Right lung (tissue), 10 donors: ENCODE measurements at places on chromosomes 7 and 10. TPM values are rescaled to one million over a fixed set of nuclear protein-coding genes. Genes with fewer than 3 reads are reported as not detected.

The AGBL3 gene
- polyA plus RNA-seq, result 16.0 TPM

DNA sequence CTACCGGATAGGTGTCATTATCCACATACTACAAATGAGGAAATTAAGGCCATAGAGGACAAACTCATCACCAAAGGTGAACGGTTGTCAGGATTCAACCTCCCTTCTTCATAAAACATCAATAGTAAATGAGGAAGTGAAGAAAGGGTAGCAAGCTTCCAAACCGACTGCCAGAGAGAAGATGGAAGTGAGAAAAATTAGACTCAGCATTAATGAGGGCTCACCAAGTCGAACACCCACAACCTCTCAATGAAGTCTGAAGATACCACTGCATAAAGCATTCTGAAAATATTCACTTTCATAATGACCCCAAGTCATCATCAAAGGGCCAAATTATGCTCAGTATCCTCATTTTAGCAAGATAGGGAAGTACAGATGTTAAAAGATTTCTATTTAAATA, 29.6 kb downstream of the ABCB4 start:
- DNase-seq, result no peak

GRCh38 chr10:98560565-98560964, 113.8 kb upstream of the HPS1 start:
- no peak for DNase-seq

- DNase-seq, result no peak
Observed at GRCh38 chr7:116527521-116527920, 2.7 kb downstream of the CAV1 start.

DNA sequence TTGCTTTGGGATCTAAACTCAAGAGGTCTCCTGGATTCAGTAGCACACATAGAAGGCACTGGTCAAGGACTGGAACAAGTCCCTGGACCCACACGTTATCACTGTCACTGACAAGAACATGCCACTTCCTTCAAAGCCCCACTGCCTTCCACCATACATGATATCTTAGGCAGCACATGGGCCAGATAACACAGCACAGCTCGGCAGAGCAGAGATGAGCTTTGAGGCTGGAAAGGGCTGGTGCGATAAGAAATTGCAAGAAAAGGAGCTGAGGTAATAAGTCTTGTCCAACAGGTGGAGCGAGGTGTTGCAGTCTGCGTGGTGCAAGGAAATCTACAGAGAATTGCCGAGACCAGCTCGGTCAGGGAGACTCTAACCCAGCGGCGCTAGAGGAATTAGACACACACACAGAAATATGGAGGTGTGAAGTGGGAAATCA, 139.8 kb upstream of the CDK13 start:
- DNase-seq, result no peak

The PLEKHA8 gene
- 16.9 TPM for polyA plus RNA-seq

GRCh38 chr10:6607182-6607581, 27.1 kb upstream of the PRKCQ start:
- no peak for DNase-seq

GRCh38 chr10:5583525-5584175, 58.9 kb downstream of the CALML3 start:
- peak; percentile 68 for DNase-seq

- no peak for DNase-seq
Observed at GRCh38 chr10:35705051-35705450, 63.0 kb upstream of the FZD8 start.

The CDNF gene
- polyA plus RNA-seq, result 3.5 TPM

GRCh38 chr7:38002689-38003088, 82.2 kb downstream of the EPDR1 start:
- DNase-seq, result no peak

- peak; percentile 50 for DNase-seq
Observed at GRCh38 chr7:45574669-45575500, 717 bp downstream of the ADCY1 start.

DNA sequence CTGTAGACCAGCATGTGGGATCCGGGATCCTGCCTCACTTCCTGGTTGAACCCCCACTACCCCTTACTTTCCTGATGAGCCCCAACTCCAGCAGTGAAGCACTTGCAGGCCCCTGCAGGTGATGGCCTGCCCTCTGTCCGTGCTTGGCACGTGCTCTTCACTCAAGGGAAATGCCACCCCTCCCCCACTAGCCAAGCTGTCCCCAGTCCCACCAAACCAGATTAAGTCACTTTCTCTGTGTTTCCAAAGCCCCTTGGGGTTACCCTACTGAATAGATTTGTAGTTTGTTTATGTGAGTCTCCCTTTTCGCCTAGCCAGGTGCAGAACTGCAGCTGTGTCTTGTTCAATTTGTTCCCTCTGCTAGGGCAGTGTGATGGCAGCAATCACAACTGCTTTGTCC, 121.7 kb downstream of the WDFY4 start:
- no peak for DNase-seq

The RASSF4 gene
- polyA plus RNA-seq, result 17.3 TPM

The DIP2C gene
- polyA plus RNA-seq, result 17.9 TPM

DNA sequence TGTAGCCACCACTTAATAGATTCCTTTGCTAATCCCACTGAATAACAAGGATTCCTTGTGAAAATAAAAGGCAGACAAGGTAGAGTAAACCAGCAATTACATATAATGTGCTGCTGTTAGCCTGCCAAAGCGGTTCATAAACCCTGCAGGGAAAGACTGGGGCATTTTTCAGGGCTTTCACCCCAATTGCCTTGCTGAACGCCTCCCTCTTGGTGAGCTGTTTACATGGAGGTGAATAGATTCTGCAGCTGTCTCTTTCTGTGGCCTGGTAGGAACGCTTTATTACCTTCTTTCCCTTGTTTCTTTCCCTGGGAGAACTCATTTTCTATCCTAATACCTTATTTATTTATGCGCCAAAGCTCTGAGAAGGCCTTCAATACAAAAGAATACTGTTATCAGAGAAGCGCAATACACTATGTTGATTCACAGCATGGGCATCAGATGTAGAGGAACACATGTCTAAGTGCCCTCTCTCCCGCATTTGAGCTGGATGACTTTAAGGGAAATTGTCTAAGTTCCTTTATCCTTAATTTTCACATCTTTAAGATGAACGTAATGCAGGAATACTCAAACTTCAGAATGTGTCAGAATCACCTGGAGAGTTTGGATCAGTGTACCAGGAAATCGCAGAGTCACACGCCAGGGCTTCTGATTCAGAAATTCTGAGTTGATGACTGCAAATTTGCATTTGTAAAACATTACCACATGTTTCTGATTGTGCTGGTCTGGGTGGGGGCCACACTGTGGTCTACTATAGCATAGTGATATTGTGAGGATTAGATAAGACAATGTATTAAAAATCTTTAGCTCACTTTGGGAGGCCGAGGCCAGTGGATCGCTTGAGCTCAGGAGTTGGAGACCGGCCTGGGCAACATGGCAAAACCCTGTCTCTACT, 1203.8 kb downstream of the SORCS3 start:
- DNase-seq, result no peak

- no peak for DNase-seq
Observed at GRCh38 chr7:47482013-47482875, 99.7 kb downstream of the TNS3 start.

DNA sequence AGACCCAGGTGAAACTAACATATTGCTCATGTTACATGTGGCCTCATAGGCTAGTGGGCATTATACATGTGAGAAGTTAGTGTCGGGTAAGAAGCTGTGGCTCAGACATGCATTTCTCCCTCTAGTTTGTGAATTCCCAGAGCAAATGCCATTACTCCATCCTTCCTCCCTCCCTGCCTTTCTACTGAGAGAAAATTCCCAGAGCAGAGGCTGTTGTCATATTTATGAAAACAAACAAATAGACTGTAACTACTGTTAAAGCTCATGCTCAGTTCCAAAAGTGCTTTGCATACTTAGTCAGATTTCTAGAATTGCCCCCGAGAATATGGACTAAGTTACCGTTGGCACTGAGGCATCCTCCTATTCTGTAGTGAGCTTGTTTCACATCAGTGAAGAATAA, 29.0 kb downstream of the ZNRF2 start:
- no peak for DNase-seq

- DNase-seq, result no peak
Observed at GRCh38 chr7:102047-102711, 90.2 kb upstream of the FAM20C start.

- no peak for DNase-seq
Observed at GRCh38 chr7:115297656-115298055, 375.8 kb downstream of the MDFIC start.

The DEPP1 gene
- 36.2 TPM for polyA plus RNA-seq

GRCh38 chr7:51369746-51370145, 53.1 kb upstream of the COBL start:
- DNase-seq, result no peak

DNA sequence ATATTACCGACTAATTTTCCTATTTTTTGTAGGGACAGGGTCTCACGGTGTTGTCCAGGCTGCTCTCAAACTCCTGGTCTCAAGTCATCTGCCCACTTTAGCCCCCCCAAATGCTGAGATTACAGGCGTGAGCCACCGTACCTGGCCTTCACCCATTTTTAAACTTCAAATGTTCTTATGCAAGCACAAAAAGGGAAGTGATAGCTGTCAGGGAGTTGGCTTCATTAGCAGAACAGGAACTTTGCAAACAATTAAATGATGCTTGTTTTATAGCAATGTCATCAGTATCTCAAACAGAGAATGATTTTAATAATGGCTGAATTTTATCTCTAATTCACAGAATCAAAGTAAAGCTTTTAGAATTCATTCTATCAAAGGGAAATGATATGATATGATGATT, 49.8 kb upstream of the FAM171A1 start:
- DNase-seq, result no peak

DNA sequence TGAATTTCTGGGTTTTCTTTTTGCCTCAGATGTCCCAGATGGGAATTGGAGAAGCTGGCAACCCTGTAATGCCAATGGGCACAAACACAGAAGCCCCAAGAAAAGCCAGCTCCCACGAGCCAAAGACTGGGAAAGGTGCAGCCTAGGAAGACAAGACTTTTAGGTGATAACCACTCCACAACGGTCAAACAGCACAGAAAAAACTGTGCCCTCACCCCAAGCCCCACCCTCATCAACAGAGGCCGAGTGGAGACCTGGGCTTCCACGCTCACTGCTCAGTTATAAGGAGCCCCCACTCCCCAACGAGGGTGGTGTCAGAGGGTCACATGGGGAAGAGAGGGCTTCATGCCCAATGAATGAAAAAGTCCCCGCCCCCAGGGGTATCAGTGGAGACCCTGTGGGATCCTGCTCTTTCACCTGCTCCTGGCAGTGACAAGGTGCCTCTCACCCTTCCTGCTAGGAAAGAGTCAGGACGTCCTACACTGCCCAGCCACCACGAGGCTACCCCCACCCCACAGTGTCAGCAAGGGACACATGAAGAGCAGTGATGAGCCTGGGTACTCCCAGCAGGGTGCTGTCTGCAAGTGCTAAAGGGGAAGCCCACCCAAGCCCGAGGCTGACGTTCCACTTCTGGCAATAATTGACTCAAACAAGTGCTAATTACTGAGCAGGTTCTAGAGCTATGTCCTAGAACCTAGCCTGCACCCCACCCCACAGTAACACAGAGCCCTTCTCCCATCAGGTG, 8.3 kb downstream of the TMEM273 start:
- no peak for DNase-seq

- DNase-seq, result no peak
Observed at GRCh38 chr10:46019569-46020343, 10.7 kb downstream of the NCOA4 start.

The A1CF gene
- polyA plus RNA-seq, result 0.18 TPM

The PAPOLB gene
- polyA plus RNA-seq, result 0.18 TPM

DNA sequence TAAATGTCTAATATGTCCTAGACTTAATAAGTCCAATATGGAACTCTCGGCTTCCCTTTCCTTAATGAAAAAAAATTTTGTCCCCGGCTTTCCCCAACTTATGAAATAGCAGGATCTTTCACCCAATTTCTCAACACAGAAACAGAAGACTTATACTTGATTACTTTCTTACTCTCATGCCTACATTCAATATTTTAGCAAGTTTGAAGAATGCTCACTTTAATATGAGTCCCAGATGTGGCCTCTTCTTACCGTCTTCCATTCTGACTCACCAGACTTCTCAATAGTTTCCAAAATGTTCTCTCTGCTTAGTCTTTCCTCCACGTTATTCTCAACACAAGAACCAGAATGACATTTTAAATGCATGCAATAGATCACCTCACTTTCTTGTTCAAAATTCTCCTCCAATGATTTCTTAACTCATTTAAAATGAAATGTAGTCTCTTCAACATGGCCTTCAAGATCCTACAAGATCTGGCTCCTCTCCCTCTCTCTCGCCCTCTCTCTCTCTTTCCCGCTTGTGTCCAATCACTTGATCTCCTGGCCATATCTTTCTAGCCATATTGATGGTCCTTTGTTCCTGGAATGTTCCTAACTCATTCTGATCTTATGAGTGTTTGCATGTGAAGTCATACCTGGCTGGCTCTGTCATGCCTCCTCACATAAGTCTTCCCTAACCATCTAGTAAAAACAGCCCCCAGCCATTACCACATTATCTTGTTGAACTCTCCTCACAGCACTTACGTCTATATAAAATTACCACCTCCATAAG, 119.7 kb upstream of the FAM3C start:
- no peak for DNase-seq

- no peak for DNase-seq
Observed at GRCh38 chr7:121020989-121021969, 32.8 kb downstream of the CPED1 start.

GRCh38 chr10:119762805-119763798, 37.3 kb downstream of the INPP5F start:
- DNase-seq, result no peak

The GIMAP2 gene
- polyA plus RNA-seq, result 19.1 TPM

DNA sequence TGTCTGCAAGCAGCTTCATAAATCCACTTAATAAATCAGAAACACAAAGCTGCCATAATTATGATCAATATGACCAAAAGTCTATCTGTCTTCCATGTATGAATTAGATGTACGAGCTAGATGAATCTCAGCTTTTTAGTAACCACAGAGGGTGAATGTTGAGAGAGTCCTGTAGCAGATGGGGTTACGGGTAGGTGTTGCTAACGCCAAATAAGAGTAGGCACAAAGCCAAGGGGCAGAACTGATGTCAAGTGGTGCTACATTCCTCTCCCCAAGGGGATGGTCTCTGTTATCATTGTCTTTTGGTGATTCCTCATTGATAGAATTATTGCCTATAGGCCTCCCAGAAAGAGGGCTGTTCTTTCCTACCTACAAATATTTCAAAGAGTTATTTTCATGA, 257.8 kb downstream of the PCLO start:
- no peak for DNase-seq

The RPEL1 gene
- polyA plus RNA-seq, result 0.12 TPM

DNA sequence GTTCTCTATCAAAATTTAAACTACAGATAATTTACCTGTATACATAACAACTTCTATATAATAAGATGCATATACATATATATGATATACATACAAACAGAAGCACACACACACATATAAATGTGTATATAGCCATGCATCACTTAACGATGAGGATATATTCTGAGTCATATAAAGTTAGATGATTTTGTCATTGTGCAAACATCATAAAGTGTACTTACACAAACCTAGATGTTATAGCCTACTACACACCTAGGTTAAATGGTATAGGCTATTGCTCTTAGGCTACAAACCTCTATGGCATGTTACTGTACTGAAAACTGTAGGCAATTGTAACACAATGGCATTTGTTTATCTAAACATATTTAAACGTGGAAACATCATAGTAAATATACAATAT, 937.6 kb upstream of the KCND2 start:
- no peak for DNase-seq

- no peak for DNase-seq
Observed at GRCh38 chr7:24905996-24906770, 73.8 kb downstream of the OSBPL3 start.

- no peak for DNase-seq
Observed at GRCh38 chr10:120369856-120370276, 87.2 kb upstream of the PLPP4 start.
